AG10803 (cell line): ENCODE measurements at places on chromosomes 4 and X.
A peak's percentile ranks its signal among the peaks of the same experiment; 100 is the strongest.

DNA sequence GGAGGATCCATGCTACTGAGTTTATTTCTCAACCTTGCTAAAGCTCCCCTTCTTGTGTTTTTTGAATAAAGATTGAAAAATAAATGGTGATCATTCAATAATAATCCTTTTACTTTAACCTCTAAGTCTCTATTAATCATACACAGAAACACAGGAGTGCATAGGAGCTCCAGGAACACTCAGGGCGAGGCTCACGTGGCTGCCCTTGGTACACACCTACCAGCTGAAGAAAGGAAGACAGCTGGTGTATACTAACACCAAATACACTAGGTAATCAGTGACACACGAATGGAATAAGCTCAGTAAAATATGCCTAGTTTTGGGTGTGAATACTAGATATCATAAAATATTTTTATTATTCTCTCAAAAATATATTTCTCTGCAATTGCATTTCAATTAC is 26.2 kb downstream of the CCDC149 start:
- DNase-seq, result no peak

- no peak for DNase-seq
Observed at GRCh38 chr4:87034527-87034926, 99.7 kb downstream of the AFF1 start.

DNA sequence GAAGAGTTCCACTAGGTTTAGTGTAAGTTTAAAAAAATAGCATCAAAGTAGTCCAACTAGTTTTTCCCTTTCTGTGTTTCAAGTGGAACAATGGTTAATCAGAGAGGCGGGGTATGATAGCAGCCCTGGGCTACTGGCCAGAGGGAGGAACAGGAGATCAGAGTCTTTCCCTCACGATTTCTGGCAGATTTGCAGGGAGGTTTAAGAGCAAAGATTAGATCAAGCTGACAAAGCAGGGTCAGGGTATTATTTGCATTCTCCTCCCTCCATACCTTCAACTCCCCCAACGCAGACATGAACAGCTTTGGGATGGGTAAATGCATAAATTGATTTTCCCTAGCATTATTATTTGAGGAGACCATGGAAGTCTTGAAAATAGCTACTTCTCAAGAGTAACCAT is 277.6 kb upstream of the DIAPH2 start:
- DNase-seq, result peak; percentile 17

DNA sequence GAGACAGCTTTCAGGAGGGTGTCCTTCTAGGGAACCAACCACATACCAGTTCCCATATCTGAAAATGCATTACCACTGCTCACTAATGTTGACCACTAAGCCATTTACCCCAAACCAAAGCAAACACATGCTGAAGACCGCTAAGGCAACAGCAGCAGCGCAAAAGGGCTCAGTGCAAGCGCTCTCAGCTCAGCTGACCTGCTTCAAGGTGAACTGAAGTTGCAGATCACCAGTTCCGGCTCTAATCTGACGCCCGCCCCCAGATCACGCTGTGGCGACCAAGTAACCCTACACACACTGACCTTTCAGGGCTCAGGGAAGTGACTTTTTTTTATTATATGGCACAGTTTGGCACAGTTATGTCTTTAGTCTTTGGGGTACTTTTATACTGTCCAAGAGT is 5.8 kb downstream of the MECP2 start:
- no peak for DNase-seq

DNA sequence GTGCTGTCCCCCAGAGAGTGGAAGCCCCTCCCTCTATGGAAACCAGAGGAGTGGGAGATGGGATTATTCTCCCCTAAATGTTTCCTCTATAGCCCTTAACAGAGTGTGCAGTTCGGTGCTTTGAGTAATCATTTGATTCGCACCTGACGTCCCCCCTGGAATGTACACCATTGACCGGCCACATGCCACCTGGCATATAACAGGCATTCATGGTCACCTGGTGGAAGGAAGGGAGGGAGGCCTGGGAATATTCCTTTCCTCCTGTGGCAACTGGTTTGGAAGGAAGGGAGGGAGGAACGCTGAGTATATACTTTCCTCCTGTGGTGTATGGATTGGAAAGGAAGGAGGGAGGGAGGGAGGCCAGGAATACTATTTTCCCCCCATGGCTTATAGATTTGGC is 77.2 kb downstream of the CRMP1 start:
- DNase-seq, result no peak

GRCh38 chrX:9708086-9708485 is 57.6 kb downstream of the GPR143 start:
- DNase-seq, result no peak
